ENCODE measurements at places on chromosomes 2 and 18.

- DNase-seq = no peak
Measured at GRCh38 chr18:44358402-44358801, 322.3 kb upstream of the SETBP1 start.

- no peak for DNase-seq
Measured at GRCh38 chr2:195815083-195815482, 158.1 kb downstream of the SLC39A10 start.

GRCh38 chr2:143058851-143059250, 70.4 kb upstream of the ARHGAP15 start:
- no peak for DNase-seq

- no peak for DNase-seq
Measured at GRCh38 chr2:219266886-219267285, 12.3 kb upstream of the DNAJB2 start.

DNA sequence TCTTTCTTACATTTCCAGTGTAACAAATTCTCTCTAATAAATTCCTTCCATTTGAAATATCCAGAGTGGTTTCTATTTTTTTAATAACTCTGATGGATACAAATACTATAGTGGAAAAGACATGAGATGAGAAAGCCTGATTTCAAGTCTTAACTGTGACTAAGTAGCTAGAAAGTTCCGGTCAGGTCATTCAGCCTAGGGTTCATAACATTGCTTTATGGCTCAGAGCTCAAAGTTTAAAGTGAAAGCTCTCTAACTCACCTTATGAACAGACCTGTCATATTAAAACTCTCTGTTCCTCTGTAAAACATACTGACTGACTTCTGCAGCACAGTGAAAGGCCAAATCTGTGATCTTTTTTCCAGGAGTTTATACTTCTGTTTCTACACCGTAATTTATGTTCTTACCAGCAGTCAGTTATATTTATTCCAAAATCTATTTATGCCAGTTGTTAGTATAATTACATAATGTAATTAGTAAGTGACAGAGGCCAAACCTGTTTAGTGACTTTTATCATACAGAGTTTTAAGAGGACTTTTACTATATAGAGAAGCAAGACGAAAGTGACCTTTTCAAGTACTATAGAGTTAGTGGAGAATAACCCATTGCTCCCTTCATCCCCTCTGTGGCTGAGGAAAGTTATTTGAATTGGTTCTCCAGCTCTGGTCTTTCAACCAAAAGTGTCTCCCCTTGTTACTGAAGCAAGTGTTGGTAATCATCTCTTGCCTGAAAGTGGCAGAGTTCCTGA, 118.8 kb upstream of the PDE1A start:
- DNase-seq = no peak

- DNase-seq = no peak
Measured at GRCh38 chr2:46998551-46998950, 82.9 kb upstream of the MCFD2 start.

DNA sequence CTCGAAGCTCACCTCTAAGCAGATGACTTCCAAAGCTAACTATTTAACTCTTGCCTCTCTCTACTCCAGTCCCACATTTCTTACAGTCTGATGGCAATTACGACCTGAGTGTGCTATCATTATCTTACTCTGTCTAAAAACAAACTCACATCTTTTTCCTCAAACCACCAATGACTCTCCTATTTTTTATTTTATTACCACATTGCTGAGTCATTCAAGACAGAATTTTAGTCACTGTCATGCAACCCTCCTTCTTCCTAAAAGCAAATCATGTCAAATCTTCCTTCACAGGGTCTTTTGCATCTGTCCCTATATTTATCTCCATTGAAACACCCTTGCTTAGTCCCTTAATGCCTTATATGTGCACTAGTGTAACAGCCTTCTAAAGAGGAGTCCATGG, 34.6 kb upstream of the C2orf15 start:
- DNase-seq = no peak

- no peak for DNase-seq
Measured at GRCh38 chr2:150007815-150008430, 420.3 kb upstream of the MMADHC start.

- no peak for DNase-seq
Measured at GRCh38 chr2:120842456-120843439, 107.1 kb downstream of the GLI2 start.

GRCh38 chr2:236254001-236254400, 10.2 kb downstream of the ASB18 start:
- no peak for DNase-seq

DNA sequence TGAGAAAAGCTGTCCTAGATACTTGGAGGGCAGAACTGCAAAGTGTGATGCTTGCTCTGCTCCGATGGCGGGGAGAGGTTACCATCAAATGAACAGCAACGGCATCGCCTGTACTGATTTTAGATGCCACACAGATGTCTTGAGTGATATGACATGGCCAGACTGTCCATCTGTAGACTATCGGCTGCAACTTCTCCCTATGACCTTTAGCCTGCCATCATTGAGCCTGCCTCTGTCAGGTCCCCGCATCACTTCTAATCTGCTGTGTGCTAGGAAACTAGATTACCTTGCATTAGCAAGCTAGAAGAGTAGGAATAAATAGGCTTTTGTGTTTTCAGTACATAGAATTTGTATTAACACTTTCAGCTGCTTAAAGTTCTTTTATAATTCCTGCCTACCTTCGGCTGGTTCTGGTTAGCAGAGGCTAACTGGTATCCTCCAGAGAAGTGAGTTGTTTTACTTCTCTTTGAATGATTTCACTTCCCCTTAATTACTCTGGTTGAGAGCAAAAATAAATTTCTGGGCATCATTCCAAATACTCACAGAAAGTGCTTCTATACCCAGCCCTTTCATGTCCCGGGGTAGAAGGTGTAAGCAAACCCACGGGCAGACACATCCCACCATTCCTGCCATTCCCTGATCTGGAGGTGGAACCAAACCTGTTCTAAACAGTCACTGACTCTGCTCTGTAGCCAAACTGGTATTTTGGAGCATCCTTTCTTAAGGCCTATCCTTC, 24.0 kb downstream of the GAREM2 start:
- no peak for DNase-seq

GRCh38 chr2:200469708-200470211, 40.1 kb downstream of the KCTD18 start:
- DNase-seq = no peak

DNA sequence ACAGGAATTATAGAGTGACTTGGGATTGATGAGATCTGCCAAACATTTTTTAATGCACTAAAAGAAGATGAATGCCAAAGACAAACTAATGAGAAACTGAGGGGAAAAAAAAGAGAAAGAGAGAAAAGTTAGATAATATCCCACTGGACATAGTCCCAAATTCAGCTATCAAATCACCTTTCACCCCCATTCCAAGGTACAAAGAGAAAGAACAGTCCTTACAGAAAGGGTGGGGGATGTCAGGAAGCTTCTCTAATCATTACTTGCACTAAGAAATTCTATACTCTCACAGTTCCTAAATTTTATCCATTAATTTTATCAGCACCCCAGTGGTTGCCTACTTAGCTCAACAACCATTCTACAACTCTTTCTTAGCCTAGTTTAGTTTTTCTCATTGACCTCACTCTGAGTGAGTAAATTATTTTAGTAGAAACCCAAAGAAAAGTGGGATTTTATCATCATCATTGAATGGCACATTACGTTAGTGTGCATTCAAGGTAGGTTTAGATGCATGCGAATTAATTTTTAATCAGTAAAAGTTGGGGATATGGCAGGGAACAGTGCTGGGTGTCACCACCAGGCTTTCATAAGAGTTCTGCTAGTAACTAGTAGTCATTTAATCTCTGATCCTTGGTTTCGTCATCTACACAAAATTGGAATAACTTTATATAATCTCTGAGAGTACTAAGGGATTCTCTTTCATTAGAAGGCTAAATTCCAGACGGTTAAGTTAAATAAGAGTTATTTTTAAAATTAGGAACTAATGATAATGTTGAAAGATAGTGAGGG, 85.3 kb upstream of the CYTIP start:
- no peak for DNase-seq

DNA sequence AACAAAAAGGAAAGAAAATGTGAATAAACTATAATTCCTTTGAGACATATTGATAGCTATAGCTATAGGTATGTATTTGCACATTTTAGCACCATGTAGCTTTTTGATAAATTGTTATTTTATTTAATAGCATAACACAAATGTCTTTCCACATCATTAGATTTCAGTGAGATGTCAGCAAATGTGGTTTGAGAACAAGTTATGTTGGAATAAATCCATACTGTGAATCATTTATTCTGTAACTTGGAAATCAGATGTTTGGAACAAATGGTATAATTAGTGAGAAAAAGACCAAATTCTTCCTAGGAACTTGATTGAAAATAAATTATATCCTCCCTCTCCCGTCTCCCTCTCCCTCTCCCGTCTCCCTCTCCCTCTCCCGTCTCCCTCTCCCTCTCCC, 62.8 kb downstream of the NABP1 start:
- no peak for DNase-seq

GRCh38 chr2:20525041-20526035, 78.5 kb downstream of the RHOB start:
- no peak for DNase-seq

DNA sequence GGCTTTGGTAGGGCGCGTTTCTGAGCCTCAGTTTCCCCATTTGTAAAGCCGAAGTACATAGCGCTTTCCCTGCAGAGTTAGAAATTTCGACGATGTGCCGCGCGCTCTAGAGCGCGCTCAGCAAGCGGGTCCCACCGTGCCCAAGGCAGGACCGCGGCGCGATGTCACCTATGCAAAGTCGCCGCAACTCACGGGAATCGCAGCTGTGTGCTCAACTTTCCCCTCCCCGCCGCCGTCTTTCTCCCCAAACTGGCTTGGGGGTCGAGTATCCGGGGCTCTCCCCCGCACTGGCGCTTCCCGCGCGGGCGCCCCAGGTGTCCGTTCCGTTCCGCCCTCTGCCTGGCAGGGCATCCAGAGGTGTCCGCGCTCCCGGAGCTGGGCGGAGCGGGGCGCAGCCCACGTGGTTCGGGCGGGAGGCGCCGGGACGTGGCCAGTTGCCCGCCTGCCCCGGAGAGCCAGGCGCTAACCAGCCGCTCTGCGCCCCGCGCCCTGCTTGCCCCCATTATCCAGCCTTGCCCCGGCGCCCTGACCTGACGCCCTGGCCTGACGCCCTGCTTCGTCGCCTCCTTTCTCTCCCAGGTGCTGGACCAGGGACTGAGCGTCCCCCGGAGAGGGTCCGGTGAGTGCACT, at the start of gene MLPH:
TSS of gene MLPH (plus strand) at position 433 of the 630 bp plus-strand sequence. CDS start 6,176 bp downstream, outside the sequence.
- no peak for DNase-seq

- no peak for DNase-seq
Measured at GRCh38 chr18:77127769-77128671, 4.6 kb downstream of the MBP start.

GRCh38 chr2:200609028-200609614, 23.3 kb downstream of the AOX1 start:
- DNase-seq = no peak

DNA sequence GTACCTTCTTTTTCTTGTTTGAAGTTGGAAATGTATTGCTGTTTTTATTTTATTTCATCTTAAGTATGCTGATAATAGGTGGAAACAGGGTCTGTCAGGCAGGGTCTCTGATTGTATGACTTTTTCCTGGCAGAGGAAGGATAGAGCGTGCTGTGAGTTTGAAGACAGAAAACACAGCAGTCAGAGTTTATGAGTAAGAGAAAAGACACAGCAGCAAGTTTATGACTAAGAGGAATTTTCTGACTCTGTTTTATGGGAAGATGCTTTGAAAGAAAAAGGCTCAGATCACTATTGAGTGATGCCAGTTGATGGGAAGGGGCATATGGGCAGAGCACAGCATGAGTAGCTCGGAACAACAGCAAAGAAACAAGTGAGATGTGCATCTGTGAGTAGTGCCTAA, 379.1 kb downstream of the MEIS1 start:
- DNase-seq = no peak

GRCh38 chr2:9549420-9549819, 6.2 kb downstream of the ADAM17 start:
- no peak for DNase-seq

- DNase-seq = no peak
Measured at GRCh38 chr18:35481960-35482366, 15.8 kb downstream of the INO80C start.

DNA sequence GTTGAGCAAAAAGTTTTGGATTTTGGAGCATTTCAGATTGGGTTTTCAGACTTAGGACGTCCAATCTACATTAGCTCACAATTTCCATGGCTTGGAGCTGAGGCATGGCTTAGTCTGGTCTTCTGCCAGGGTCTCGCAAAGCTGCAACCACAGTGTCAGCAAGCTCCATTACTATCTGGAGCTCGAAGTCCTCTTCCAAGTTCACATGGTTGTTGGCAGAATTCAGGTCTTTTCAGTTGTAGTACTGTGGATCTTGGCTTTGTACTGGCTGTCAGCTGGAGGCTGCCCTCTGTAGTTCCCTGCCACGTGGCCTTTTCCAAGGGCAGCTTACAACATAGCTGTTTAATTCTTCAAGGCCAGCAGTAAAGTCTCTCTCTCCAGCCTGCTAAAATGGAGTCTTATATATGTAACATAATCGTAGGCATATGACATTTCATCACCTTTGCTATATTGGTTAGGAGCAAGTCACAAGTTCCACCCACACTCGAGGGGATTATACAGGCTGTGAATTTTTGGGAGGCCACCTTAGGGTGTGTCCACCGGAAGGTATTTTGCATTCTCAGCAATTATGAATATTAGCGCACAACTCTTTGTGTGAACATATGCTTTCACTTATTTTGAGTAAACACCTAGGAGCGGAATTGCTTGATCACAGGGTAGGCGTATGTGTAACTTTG, 41.5 kb upstream of the EPC2 start:
- DNase-seq = no peak

DNA sequence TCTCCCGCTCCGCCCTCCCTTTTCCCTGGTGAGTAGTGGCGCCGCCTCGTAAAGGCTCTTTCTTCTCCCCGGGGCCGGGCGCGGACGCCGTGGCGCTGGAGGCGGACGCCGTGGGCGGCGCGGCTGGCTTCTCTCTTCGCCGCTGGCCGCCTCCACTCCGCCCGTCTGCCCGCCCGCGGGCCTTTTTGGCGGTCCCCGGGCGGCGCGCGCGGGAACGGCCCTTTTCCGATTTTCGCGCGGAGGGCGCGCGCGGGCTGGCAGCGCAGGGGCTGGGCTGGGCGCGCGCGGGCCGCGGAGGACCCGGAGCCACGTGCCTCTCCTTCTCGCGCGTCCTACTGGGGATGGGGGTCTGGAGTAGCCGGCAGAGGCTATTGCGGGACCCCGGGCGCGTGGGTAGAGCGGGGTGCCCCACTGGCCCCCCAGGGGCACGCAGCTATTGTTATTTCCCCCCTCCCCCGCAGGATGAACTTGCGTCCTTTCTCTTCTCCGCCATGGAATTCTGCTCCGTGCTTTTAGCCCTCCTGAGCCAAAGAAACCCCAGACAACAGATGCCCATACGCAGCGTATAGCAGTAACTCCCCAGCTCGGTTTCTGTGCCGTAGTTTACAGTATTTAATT, 472 bp downstream of the SLC20A1 start:
- DNase-seq = peak; percentile 43

DNA sequence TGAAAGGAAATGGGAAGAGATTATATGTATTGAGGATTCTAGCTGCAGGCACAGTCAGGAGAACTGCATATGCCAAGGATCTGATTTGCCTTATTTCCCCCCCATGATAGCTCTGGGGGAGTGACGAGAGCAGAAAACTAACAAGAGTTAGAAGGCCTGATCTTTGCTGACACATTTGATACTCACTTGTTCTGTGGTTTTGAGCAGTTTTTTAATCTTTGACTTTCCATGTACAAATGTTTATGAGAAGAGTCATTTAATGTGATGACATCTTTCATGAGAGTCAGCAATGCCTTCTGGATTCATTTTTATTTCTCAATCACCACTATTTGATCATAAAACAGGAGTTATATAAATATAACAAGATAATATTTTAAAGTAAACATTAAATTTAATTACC, 12.7 kb upstream of the SERPINB7 start:
- DNase-seq = no peak

All from stimulated activated CD4-positive, alpha-beta T cell treated with anti-CD3 and anti-CD28 coated beads, Interleukin-1b, Interleukin-23, amount 100 ng/mL, for 4 hours (primary cell).